ENCODE measurements at places on chromosomes 5 and 9.

DNA sequence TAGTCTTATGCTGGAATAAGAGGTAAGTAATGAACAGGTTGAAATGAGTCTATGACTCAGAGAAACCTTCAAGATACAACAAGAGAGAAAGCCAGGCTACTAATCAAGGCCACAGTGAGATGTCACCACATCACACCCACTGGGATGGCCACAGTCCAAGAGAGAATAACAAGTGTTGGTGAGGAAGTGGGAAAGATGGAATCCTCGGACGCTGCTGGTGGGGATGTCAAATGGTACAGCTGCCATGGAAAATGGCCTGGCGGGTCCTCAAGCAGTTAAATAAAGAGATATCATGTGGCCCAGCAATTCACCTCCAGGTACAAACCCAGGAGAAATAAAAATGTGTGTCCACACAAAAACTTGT, 41.9 kb upstream of the NEURL1B start:
- no peak for DNase-seq

- DNase-seq, result no peak
Observed at GRCh38 chr5:124797665-124798087, 51.2 kb upstream of the ZNF608 start.

DNA sequence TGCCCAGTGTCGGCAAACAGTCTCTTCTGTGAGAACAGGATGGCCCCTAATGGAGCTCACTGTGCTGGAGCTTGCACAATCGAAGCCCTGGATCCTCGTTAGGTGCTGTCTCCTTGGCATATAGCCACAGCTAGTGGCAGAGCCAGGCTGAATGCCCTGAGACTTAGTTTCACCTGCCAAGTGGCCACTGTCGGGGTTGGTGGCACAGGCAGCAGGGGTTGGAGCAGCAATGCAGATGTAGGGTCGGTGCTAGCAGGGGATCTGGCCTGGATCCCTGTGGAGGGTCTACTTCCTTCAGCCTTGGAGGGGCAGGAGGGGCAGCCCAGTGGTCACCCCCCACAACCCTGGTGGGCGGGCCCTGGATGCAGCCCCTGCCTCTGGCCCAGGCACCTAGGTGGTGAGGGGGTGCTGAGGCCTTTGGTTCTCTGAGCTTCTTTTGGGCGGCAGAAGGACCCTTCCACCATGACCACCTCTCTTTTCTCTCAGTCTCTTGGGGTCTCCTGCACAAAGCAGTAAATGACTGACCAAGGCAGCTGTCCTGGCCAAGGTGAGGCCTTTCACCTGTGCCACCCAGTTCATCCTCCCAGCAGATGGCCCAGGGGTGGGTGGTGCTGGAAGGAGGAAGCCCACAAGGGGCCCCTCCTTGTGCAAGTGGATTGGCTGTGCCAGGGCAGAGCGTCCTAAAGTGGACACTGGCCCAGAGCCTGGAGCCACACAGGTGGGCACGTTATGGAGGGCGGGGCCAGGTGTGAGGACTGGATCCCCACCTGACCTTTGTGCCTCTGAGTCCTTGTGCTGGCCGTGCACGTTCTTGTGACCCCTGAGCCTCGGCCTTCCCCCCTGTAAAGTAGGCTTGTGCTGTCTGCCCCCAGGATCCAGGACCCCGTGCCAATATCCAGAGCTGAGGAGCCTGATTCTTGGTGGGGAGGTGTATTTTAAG, 44.8 kb downstream of the PHF2 start:
- no peak for DNase-seq

- no peak for DNase-seq
Observed at GRCh38 chr9:126624912-126625311, 11.2 kb downstream of the LMX1B start.
